ENCODE measurements at places on chromosomes 1 and 21.
A peak's percentile ranks its signal among the peaks of the same experiment; 100 is the strongest.

DNA sequence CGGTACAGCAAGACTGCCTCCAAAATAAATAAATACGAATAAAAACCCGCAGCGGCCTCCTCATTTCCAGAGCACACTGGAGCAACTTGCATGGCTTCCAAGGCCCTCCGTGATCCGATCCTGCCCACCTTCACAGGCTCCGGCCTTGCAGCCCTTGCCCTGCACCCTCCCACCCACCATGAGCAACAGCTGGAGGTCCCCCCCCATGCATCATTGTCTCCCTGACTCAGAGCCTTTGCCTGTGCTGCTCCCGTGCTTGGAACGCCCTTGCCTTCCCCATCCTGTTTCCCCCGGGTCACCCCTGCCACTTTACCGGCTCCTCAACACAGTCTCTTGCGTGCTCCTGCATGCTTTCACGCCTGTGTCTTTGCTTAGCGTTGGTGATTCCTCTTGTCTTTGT is 71.0 kb upstream of the ANGPTL1 start:
- no peak for DNase-seq

GRCh38 chr1:246092136-246092535 is 414.9 kb downstream of the SMYD3 start:
- DNase-seq = no peak

GRCh38 chr1:10693497-10694273 is 102.8 kb downstream of the CASZ1 start:
- peak; percentile 82 for DNase-seq

DNA sequence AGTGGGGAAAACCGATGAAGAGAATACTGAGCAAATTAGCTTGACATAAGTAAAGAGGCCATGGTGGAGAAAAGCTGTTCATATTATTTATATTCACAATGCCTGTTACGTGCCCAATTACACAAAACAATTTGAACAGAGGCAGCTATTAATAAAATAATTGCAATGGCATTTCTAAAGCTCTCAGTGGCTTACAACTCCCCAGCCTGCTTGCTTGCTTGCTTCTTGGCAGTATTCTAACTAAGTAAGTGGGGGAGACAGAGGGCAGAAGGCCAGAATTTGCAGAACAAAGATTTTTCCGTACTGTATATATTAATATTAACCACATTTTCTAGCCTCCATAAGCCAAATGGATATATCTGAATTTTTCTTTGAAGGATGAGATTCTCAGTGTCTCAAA is 12.9 kb downstream of the PTPN14 start:
- DNase-seq = no peak

DNA sequence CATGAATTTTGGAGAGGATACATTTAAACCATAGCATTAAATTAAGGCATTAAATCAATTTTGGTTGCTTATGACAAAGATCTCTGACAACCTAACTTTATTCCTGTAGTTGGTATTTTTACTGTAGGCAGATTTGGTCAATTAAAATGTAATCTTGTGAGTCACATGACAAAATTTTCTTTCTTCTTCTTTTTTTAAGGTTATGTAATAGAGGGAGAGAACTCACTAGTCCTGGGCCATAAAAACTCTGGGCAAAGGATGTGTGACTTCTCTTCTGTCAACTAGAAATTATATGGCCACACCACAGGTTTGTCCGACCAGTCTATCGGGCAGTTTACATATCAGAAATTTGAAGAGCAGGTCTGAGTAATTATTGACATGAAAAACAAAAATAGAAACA is 181.4 kb downstream of the RYR2 start:
- no peak for DNase-seq

Data from activated effector memory CD4-positive, alpha-beta T cell treated with anti-CD3 and anti-CD28 coated beads, Interleukin-2, amount 50 U/mL, for 16 hours (primary cell).